H1 (cell line): ENCODE measurements at places on chromosomes 2 and 18. TPM values are rescaled to one million over a fixed set of nuclear protein-coding genes. Genes with fewer than 3 reads are reported as not detected.

GRCh38 chr2:172481507-172482262 is 54.3 kb downstream of the ITGA6 start:
- DNase-seq, result no peak

- DNase-seq, result no peak
Measured at GRCh38 chr18:61955644-61956043, 62.8 kb upstream of the RNF152 start.

GRCh38 chr2:220601674-220602073 is 970.4 kb downstream of the EPHA4 start:
- no peak for DNase-seq

GRCh38 chr2:217826520-217826919 is 176.3 kb downstream of the TNS1 start:
- no peak for DNase-seq

UCN gene
- 0.35 and 0.93 TPM in 2 replicates for polyA plus RNA-seq

FIGN gene
- polyA plus RNA-seq, result 5.0 and 6.0 TPM in 2 replicates

SLC19A3 gene
- polyA plus RNA-seq, result 7.0 and 8.4 TPM in 2 replicates

LCT gene
- 0.03 TPM in 1 of 2 replicates, not detected in the other for polyA plus RNA-seq

GBX2 gene
- 0.38 and 0.64 TPM in 2 replicates for polyA plus RNA-seq

- DNase-seq, result no peak
Measured at GRCh38 chr18:14943967-14944636, 196.1 kb downstream of the ANKRD30B start.
